ENCODE measurements at places on chromosomes 1 and 21. TPM values are rescaled to one million over a fixed set of nuclear protein-coding genes. Genes with fewer than 3 reads are reported as not detected.
A peak's percentile ranks its signal among the peaks of the same experiment; 100 is the strongest.

DNA sequence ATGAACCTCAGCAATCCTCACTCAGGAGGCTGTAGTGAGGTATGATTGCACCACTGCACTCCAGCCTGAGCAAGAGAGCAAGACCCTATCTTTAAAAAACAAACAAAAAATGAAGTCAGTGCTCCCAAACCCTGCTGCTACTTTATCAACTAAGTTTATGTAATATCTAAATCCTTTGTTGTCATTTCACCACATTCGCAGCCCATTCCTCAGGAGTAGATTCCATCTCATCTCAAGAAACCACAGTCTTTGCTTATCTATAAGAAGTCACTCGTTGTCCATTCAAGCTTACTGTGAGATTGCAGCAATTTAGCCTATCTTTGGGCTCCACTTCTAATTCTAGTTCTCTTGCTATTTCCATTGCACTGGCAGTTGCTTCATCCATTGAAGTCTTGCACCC is 44.3 kb upstream of the RGL1 start:
- DNase-seq = no peak

GRCh38 chr1:50929376-50929958 is 30.6 kb downstream of the FAF1 start:
- DNase-seq = no peak

DNA sequence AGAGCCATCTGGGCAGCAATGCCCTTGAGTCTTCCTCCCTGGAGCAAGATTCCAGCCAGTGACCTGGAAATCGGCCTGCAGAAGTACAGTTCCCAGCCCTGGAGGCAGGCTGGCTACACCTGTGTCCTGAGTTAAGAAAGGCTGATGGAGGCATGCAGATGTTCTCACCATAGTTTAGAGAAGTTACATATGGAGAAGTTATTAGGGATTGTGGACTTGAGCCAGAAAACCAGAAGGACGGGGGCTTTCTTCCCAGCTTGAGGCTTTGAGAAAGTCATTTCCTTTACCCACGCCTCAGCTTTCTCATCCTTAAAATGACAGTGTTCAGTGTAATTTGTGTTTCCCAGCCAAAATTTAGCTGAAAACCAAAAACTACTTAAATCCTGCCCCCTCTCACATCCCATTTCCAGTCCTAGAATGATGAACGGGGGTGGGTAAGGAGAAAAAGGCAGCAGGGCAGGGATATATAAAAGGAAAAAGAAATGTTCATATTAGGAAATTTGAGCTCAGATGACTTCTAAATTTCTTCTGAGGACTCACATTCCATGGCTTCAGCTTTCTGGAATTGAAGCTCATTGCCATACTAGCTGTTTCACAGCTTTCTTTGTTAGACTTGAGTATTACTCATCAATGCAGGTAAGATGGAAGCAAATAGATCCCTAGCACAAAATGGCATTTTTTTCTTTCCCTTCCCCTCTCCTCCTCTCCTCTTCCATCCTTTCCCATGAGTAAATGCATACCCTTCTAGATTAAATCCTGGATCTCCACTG is 14.4 kb upstream of the C8B start:
- no peak for DNase-seq

DNA sequence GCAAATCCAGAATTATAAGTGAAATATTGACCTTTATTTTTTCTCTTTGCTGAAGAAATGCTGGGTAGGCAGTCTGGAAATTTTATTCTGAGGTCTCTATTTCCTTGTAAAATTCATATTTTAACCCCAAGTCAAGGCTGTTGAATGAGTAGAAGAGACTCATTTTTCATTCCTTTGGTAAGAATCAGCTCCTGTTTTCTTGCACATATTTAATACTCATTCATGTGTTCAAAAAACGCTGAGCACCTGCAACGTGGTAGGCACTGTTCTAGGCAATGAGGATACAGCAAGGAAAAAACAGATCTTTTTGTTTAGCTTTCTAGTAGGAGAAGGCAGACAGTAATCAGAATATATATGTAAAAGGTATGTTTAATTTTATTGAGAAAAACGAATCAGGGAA is 1.5 kb downstream of the PRKAA2 start:
- DNase-seq = no peak

DNA sequence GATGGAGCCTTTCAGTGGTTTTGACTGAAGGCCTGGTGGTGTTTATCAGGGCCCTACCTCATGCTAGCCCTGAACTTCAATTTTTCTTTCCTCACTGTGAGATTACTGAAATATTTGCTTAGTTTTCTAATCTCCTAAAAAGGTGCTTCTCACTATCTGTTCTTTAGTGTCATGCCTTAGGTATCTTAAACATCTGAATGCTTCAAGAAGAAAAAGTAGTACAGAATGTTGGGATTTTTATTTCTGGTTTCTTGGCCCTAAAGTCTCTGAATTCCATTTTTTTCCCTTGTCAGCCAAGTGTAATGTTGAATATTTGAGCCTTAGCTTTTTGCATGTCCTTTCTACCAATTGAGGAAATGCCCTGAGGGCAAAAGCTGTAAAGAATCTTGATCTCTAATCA is 47.9 kb upstream of the PRKACB start:
- DNase-seq = no peak

GRCh38 chr1:27097484-27097917 is 57.4 kb downstream of the SLC9A1 start:
- DNase-seq = peak; percentile 61

DNA sequence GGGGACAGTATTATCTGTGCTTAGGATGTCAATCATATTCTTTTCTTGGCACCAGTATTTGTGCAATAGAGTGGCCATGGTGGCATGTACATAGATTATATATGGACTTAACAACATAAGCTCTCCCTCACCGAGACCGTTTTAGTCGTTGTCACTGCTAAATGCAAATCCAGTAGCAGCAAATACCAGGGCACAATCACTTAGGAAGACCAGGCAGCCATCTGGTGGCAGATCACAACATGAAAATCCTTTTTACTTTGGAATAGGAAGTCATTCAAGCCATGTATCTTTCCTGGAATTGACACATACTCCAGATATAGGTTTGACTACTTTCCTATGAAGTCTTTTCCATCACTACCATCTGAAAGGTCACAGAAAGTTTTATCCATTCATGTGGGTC is 53.2 kb upstream of the C1orf87 start:
- no peak for DNase-seq

DNA sequence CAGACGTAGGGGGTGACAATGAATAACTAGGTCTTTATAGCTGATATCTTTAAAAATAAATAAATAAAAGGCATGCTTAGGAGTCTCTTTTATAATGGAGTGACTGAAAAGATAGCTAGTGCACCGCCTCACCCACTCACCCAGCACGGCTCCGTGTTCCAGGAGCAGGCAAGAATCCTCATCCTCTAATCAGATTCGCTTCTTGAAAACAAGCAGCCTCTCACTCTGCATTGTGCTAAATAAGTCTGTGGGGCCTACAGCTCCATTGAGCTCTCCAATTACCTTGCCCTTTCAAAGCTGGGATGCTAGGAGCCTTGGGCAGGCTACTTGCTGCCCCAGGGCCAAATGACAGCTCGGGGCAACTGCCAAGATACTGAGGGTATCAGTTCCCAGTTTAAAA is 91.5 kb downstream of the TIAM1 start:
- no peak for DNase-seq

DNA sequence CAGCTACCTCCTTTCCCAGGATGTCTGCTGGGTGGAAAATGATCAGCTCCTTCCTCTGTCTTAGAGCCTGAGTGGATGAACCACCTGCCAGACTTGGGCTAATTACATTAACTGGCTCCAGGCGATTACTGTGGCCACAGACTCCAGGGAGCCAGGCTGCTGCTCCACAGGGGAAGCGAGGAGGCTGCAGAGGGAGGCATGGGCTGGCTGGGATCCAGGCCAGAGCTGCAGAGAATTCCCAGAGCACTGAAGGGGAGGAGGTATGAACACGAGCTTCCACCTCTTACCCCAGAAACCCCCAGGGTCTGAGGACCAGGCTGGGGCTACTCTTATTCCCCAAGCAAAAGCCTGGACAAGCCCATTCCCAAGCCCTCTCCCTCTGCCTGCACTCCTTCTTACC is 136.0 kb upstream of the KLHDC7A start:
- DNase-seq = no peak

GRCh38 chr1:42935971-42936308 is 22.7 kb downstream of the SLC2A1 start:
- no peak for DNase-seq

DNA sequence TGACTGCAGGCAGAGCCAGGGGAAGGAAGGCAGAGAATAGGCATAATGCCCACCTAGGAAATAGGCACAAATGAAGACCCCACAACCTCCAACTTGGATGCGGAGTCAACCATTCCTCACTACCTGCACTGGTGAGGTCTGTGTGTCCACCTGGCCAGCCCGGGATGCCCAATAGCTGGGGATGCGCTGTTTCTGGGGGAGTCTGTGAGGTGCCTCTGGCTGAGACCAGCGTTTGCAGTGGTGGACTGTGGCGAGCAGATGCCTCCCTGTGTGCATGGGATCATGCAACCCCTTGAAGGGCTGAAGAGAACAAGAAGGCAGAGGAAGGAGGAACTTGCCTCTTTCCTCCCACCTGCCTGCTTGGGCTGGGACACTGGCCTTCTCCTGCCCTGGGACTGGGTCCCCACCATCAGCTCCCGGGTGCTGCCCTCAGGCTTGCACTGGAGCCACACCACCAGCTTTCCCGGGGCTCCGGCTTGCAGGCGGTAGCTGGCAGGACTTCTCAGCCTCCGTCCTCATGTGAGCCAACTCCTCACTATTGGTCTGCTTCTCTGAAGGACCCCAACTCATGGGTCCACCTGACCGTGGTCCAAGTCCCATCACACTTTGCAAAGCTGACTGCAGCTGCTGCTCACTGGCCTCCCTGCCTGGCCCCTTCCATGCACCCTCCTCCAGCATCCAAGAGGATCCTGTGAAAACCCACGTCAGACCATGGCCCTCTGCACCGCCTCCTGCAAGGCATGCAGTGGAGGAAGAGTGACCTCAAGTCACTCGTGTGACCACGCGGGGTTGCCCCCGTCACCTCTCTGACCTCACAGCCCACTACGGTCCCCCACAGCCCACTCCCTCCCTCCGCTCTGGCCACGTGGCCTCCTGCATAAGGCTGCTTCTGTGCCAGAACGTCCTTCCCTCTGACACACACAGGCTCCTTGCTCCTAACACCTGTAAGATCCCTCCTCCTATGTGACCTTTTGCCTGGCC is 2.7 kb upstream of the PDE9A start:
- no peak for DNase-seq

DNA sequence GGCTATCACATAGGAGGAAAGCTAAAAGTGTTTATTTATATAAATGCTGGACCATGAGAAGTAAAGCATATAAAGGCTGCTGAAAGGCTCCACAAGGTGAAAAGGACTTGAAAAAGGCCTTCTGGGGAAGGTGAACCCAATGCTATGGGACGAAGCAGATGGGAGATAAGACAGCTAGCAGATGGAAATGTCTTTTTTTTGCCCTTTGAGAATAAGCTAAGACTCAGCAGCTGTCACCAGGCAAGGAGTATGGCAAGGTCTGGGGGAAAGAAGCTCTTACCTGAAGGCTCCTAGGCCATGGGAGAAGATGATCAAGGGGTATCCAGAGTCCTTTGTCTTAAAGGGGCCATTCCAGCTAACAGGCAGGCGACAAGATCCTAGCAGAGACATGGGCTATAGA is 9.9 kb downstream of the PAFAH2 start:
- DNase-seq = no peak

PRPF38A gene
- 63.6 TPM for total RNA-seq

NECTIN4 gene
- 0.22 TPM for total RNA-seq

PODN gene
- total RNA-seq = not detected

Measured in CD4-positive, alpha-beta T cell (primary cell).